T47D (cell line): ENCODE measurements at places on chromosomes 7 and 10.

GRCh38 chr10:89808842-89809241 lies 107.5 kb downstream of the KIF20B start:
- no peak for DNase-seq

- no peak for DNase-seq
Observed at GRCh38 chr10:70991140-70992124, 103.1 kb upstream of the PCBD1 start.

DNA sequence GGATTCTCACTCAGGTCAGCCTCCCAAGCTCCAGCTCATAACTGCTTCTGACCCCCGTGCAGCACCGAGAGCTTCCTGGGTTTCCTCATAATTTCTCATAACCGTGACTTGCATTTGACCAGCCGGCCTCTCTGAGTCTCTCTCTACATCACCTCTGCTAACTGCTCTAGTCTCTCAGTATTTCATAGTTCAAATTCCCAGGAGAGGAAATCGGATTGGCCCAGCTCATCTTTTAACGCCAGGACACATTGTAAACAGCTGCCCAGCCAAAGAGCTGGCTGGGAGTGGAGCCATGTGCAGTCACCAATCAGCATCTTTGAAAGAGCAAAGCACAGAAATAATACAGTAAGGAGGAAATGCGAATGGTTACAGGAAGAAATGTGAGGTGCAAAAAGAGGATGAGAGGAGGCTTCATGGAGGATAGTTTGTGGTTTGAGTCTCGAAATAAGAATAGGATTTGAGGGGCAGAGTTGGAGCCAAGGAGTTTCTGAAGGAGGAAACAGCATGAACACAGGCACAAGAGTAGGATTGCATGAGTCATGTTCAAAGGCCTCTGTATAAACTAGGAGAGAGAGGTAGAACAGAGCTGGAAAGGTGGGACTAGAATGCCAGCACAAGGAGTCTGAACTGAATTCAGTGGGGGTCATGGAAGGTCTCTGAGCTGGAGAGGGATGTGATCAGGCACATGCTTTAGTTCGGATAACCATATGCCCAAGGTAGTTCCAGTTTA lies 15.2 kb upstream of the LBX1 start:
- DNase-seq, result no peak

DNA sequence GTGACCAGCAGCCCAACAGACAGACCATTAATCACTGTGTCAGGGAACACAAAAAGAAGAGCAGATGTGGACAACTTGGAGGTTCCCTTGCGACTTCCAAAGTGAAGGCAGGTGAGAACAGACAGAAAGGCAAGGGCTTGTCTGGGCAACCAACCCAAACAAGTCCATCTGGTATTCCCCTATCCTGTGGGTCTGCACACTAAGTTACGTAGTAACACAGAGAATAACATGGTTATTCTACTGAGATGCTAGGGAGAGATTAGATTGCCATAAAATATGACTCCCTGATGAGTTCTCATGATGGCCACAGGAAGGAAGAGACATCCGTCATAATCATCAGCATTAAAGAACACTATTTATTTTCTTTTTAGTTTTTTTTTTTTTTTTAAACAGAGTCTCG lies 252.2 kb downstream of the CALN1 start:
- no peak for DNase-seq

GRCh38 chr7:522071-522950 lies 2.7 kb upstream of the PDGFA start:
- peak; percentile 45 for DNase-seq

DNA sequence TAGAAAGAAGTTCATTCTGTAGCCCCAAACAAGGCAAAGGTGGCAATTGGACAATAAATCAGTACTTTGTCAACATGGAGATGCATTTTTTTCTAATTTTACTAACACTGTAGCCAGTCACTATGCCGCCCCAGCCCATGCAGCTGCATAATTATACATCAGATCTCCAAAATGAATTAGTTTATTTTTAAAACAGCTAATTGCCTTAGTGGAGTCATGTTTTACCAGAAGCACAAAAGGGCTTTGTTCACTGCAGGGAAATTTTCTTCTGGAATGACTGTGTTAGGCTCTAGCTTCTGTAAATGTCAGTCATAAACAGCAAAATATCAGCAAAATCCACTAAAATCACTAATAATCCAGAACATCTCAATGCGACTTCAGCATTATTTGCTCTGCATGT lies 20.1 kb upstream of the HDAC9 start:
- DNase-seq, result no peak

GRCh38 chr7:32059289-32060011 lies 10.8 kb downstream of the PDE1C start:
- DNase-seq, result no peak

DNA sequence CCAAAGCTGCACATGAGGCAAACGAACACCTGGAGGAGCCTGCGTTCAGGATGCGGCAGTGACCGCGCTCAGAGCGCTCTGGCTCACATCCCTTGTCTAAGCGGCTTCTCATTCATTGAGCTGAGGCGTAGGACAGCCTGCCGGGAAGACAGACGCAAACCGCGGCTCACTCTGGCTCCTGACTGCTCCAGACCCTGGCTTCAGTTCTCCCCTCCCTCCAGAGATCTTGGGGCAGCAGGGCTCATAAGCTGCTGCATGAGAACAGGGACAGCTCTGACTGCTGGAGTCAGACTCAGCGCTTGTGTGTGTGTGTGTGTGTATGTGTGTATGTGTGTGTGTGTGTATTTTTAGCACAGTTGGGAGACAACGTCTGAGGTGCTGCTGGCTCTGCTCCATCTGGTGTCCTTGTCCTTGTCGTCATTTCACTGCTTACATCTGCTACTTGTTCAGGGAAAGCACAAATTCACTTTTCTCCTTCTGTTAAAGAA lies 15.8 kb upstream of the LYZL2 start:
- DNase-seq, result no peak

DNA sequence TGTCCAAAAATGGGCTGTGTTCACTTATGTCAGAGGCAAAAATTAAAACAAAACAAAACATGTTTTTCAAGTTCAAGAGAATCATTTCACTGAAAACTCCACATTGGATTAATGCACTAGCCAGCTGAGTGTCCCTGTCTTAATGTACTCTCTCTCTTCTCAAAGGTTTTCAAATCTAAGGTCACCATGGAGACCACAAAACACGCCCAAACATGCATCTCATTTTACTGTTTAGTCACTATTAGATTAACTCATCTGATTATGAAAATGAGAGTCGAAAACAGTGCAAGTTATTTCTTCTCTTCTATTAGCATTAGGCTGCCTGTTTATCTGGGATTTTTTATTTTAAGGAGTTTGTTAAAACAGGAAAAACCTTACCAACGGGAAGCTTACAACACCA lies 70.8 kb upstream of the ASAH2 start:
- DNase-seq, result no peak

DNA sequence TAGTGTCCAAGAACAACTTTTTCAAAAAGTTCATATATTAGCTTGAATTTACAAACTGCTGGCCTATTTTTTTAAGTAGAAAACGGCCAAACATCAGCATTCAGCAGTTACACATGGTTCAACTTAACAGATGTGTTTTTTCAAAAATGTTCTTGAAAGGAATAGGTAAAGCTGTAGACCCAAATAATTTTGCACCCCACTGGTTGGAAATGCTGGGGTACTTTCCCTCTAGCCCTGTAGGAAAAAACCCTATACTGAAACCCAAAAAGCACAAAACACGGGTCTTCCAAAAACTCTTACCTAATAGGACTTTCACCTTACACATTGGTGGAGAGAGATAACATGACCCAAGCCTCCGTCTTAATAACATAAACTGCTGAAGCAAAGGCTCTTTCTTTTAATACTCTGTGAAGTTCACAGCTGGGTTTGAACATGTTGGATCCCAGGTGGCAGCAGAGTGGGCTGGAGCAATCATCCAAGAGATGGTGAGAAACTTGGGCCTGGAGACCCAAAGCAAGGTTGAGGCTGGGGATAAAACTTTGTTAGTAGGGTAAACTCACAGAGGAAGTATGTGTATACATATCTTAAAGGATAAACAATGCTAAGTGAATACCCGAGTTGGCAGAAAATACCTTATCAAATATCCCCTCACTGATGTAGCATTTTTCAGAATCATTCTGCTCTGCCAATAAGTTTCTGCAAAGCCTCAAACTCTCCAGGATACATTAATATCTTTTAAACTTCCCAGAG lies 629 bp upstream of the DNAJC9 start:
- no peak for DNase-seq

DNA sequence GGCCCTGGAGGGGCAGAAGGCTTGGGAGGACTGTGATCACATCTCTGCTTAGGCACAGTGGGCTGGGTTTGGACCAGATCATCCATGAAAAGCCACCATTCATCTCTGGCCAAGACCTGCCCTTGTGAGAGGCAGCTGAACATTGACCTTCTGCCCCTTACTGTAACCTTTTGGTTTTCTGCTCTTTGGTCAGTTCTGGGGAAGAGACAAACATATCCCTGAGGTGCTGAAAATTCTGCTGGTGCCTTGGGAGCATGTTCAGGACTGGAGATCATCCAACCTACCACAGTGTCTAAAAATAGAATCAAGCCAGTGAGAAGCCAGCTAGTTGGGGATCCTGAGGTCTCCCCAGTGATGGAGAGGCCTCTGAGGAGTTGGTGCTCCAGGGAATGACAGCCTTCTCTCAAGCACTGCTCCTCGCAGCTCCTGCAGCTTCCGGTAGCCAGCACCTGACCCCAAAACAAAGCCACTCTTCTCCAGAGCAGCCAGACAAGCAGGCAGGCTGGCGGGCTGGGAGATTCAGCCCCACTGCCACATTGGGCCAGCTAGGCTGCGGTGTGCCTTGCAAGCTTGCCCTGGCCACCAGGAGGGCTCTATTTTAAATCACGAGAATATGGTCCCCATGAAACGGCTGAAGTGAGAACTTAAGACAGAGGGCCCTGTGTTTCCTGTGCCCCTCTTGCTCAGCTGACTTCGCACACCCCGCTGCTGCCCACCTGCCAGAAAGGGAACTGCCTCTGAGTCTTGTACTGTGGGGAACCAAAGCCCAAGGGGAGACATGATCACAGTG lies 37.8 kb upstream of the UBE2H start:
- no peak for DNase-seq

- peak; percentile 59 for DNase-seq
Observed at GRCh38 chr7:194252-195009, 2.1 kb downstream of the FAM20C start.

DNA sequence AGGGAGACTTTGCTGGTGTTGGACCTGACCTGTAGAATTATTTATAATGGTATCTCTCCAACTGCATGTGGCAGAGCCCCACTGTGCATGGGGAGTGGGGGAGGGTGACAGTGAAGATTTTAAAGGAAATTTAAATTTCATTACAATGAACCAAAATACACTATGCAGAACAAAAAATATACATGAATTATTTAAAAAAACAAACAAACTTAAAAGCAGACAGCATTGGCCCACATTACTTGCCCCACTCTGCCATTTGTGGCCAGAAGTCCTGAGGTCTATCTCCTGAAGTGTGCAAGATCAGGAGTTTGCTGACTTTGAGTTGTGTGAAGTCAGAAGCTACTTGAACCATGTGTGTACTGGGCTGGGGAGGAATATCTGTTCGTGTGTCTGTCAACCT lies 40.5 kb downstream of the AP3M1 start:
- DNase-seq, result no peak

DNA sequence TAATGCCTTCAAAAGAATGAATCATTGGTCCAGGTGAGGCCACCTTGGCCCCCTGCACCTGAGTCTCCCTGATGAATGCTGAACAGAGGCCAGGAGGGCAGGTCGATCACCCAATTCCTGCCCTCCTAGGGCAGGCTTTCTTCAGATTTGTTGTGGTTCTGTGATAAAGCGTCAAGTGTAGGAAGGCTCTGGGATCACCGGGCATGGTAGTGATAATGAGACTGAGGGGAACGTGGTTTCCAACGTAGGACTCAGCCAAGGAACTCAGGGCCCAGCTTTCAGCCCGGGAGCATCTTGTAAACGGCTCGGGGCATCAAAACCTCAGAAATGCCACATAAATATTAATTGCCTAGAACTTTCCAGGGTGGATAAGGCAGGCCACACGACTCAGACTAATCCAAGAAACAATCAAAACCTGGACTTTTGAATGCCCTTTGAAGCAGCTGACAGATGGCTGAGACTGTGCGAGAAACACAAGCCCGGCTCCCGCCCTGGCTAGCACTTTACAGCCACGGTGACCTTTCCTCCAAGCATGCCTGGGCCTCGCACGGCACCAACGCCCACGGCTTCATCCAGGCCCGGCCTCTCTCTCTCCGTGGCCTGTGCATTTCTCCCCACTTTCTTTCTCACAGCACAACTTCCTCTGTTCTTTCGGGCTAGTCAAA lies 239.3 kb upstream of the GRB10 start:
- DNase-seq, result no peak

- DNase-seq, result no peak
Observed at GRCh38 chr7:6293202-6293601, 20.8 kb upstream of the CYTH3 start.

DNA sequence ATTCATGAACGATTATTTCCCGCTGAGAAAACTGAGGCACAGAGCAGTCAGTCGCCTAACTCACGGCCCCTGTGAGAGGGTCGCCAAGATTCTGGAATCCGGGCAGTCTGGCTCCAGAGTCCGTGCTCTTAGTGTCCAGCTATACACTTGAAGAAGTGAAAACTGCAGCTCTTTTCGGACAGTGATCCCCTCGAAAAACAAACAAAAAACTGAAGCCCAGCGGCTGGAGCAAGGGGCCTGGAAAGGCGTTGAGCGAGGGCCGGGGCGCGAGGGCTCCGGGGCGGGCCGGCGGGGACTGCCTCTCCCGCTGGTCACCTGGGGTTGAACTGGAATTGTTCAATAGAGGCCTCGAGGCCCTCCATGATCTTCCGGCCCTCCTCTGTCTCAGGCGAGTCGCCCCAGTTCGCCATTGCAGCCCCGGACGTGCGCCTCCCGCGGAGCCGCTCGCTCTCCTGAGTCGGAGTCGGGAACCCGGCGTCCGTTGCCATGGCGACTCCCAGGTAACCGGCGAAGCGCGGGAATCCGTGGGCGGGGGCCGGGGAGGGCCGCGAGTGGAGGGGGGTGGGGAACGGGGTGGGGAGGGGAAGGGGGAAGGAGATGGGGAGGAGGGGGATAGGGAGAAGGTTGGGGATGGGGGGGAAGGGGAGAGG lies 881 bp downstream of the C10orf67 start:
- DNase-seq, result no peak

DNA sequence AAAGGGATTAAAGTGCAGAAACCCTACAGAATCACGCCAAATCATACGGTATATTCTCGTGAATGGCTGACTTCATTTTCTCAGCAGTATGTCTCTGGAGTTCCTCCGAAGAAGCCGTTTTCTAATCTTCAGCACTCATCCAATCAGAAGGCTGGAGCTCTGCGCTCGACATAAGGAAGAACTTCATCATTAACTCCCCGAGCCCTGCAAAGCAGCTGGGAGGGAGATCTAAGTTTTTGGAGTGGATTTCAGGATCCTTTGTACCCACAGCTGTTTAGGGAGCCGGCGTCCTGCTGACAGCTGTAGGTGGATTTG lies 40.7 kb upstream of the SDK1 start:
- DNase-seq, result peak; percentile 61
